Caco-2 (cell line): ENCODE measurements at places on chromosomes 1 and 21.

GRCh38 chr1:3740042-3740441, 12.2 kb upstream of the CCDC27 start:
- DNase-seq: no peak

- DNase-seq: no peak
These were observed 128.6 kb downstream of the LHX4 start for GRCh38 chr1:180358649-180359048.

GRCh38 chr21:28801906-28802305, 190.8 kb downstream of the LTN1 start:
- DNase-seq: no peak

GRCh38 chr1:63950023-63950422, 176.2 kb downstream of the ROR1 start:
- DNase-seq: no peak

- no peak for DNase-seq
These were observed 58.1 kb downstream of the LHX4 start for GRCh38 chr1:180287988-180288705.

GRCh38 chr1:85360730-85361493, 84.5 kb upstream of the BCL10 start:
- no peak for DNase-seq

DNA sequence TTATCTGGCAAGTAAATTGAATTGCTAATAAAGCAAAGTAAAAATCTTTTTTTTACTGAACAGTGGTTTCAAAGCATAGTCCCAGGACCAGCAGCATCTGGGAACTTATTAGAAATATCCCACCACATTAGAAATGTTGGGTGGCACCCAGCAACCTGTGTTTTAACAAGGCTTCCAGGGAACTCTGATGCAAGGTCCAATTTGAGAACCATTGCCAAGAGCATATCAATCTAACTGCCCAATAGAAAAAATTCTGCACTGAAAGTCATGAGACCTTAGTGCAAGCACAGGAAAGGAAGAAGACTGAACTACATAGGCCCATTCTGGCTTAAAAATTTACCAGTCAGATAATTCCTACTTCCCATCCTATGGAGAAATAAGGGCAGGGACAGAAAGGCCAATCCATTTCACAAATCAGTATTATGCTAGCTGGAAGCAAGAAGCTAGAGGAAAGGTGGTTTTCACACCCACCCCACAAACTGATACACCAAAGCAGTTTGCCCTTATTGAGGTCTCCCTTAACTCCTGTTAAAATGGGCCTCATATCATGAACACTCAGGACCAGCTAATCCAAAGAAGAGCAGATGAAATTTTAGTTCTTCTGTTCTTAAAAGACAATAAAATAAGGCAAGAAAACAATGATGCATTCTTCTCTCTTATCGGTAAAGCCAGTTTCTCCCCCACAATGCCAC, 17.5 kb upstream of the C1orf105 start:
- no peak for DNase-seq

GRCh38 chr21:42622284-42622683, 31.1 kb upstream of the PDE9A start:
- no peak for DNase-seq

DNA sequence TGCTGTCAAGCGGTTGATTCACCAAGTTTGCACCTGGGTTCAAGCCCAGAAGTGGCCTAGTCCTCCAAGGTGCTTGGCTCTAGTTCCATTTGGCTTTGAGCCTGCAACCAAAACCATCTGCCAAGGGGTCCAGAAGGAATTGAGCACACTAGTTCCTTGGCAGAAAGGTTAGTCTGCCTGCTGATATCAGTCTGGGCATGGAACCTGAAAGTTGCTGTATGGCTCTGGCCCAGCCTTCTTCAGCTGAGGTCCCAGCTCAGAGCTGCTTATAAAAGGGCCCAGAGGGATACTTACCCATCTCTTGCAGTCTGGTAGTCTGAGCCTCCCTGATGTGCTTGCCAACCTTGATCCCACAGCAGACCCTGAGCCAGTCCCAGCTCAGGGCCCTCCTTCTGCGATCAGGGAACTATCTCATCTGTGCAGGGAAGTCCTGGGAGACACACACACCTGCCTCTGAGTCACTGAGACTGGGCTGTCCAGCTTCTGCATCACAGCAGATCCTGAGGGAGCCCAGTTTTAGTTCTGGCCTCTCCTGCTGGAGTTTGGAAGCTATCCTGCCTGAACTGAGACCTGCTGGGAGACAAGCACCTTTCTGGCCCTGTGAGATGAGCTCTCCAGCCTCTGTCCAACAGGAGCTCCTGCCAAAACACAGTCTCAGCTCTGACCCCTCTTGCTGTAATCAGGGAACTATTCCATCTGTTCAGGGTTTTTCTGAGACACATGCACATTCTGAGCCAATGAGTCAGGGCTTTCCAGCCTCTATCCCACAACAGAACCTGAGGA, 75.8 kb downstream of the CTH start:
- DNase-seq: no peak

GRCh38 chr1:162596514-162597170, 35.1 kb downstream of the UAP1 start:
- DNase-seq: no peak

GRCh38 chr1:93874025-93874651, 4.9 kb downstream of the DNTTIP2 start:
- DNase-seq: peak; percentile 18

GRCh38 chr1:184950227-184950626, 24.1 kb downstream of the NIBAN1 start:
- no peak for DNase-seq
